CD4-positive, alpha-beta T cell treated with Interferon alpha-2 for 1 hour (primary cell): ENCODE measurements at places on chromosomes 12 and 14.

GRCh38 chr12:400828-401227, 616 bp upstream of the CCDC77 start:
- DNase-seq = no peak

DNA sequence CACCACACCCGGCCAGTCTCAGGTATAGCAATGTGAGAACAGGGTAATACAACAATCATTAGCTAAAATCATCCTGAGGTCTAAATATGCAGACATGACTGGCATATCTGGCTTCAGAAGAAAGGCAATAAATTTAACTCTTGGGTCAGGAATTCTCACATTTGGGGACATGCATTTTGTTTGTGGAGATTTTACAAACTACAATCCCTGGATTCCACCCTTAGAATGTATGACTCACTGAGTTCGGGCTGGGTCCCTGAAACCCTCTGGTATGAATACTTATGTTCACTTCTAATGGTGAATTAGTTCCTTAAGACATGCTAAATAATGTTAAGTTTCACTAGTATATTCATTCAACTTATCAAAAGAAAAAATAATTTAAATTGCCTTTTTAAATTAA, 98.9 kb upstream of the HMGA2 start:
- DNase-seq = no peak

DNA sequence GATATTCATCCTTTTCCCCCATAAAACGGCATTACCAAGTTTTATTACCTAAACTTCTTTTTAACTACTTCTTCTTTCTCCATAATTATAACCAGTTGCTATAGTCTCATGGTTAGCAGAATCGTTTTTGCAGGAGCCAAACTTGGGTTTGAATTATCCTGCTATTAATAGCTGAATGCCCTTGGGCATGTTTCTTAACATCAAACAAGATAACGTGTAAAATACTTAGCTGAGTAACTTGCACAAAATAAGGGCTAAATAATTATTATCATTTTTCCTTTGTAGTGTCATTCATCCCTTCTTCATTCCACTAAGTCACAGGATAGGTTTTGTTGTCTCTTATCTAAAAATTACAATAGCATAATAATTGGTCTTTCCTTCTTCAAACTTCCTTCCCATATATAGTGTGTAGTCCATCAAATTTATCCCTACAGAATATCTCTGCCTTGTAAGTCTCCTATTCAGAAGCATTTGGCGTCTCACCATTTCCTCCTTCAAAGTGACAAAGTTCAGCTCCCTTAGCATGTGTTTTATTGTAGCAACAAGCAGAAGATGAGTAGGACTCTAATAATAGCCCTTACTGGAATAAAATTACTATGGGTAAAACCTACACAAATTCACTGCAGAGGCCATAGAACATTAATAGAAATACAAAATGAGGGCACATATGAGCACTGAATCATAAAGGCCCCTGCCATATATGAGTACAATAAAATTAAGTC, 63.8 kb downstream of the FAR2 start:
- no peak for DNase-seq

DNA sequence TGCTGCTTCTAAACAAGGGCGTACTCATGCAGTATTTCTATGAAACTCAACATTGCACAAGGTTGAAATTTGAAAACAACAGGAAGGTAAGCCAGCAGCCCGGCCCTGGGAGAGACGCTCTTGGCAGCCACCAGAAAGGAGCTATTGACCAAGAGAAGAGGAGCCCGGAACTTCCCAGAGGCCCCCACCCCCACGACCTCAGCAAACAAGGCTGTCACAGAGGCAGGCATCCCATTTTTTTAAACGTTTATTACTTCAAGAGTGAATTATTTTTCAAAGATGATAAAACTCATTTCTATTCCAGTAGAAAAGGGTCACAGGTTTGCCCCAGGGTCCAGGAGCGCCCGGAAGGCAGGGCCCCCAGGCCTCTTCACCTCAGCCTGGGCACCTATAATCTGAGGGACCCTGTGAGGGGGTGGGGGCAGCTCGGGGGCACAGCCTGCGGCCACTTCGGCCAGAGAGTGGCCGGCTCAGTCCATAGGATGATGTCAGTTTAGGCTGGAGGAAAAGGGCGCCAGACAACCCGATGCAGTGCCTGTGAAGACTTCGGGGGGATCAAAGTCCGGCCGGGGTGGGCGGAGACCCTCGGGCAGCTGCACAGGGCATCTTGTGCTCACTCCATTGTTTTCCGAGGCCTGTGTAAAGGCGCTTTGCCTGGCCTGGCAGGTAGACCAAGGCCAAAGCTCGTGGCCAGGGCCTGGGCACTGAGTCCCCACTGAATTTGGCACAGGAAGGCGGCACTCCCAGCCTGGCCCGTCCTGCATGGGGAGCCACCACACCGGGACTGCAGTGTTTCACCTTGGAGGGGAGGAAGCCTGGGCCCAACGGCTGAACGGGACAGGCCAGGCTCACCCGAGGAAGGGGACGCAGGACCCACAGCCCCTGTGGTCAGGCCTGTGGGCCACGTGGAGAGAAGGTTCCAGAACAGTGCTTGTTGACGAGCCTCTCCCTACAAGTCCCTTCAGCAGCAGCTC, 86.0 kb downstream of the SCARB1 start:
- DNase-seq = no peak

DNA sequence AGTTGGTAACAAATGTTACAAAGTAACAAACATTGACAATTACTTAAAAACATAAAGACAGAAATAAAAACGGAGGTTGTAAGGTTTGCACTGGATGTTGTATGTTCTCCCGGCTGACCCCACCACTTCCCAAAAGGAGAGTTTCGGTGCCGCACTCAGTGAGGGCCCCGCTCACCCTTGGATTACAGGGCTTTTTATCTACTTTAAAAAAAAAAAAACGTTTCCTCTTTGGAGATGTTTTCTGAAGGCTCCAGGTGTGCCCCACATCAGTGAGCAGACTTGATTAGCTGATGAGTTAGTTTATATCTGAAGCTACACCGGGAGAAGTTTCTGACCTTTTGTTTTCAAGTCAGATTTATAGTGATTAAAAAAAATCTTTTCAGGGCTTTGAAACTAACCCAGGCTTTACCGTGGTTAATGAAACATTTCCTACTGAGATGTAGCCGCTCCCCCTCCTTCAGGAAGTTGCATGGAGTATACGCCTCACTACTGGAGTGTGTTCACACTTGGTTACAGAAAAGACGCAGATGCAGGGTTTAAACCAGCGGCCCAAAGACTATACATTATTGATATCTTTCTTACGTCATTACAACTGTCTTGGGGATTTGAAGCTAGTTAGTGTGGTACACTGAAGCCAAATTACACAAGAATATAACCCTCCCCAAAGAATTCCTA, 38.0 kb upstream of the BCL7A start:
- no peak for DNase-seq

GRCh38 chr14:26332966-26333365, 264.9 kb downstream of the NOVA1 start:
- no peak for DNase-seq

DNA sequence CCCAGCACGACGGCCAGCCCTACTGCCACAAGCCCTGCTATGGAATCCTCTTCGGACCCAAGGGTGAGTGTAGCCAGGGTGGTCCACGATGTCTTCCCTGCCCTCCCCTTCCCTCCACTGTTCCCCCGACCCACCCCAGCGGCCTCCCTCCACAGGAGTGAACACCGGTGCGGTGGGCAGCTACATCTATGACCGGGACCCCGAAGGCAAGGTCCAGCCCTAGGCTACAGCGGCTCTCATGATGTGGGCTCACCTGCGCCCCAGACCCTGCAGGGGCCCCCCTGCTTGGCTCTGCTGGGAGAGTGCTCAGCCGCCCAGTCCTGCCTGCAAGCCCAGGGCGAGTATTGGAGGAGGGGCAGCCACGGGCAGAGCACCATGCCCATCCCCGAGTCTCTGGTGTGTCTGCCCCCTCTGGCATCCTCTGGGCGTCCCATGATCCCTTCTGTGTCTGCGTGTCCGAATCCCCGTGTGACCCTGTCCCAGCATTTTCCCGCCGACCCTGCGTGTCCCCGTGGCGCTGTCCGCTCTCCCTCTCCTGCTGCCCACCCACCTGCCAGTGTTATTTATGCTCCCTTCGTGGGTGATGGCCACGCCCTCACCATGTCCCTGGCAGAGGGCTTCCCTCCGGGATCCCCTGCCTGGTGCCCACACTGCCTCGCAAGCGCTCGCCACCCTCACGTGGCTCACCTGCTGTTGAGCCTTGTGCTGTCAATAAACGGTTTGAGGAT, 5.0 kb downstream of the CRIP2 start:
- DNase-seq = no peak

DNA sequence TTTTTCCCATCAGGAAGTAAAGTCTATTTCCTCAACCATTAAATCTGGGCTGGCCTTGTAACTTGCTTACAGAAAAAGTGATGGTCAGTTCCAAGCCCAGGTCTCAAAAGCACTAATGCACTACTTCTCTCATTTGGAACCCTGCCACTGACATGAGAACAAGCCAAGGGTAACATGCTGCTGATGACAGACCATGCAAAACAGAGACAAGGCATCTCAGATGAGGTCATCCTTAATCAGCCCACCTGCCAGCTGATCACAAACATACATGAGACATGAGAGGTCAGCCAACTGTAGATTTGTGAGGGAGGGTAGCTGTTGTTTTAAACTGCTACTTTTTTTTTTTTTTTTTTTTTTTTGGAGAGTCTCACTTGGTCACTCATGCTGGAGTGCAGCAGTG, 16.2 kb downstream of the TWF1 start:
- DNase-seq = no peak

- DNase-seq = peak; percentile 2
Observed at GRCh38 chr14:59699442-59699841, 122.8 kb upstream of the CCDC175 start.

DNA sequence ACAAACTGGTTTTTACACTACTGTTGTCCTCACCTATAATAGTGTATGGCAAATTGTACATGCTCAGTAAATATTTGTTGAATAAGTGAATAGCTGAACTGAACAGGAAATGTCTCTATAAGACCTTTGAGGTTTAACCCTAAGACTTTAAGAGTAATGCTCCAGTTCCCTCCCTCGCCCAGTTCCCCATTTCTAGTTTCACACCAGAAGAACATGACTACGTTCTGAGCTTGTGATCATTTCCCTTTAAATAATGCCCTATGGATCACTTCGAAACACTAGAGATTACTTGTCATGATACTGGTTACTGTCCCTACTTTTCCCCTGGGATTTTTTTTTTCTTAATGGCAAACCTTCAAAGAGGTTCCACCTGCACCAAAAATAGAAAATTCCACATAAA, 69.3 kb downstream of the PRKD1 start:
- no peak for DNase-seq

DNA sequence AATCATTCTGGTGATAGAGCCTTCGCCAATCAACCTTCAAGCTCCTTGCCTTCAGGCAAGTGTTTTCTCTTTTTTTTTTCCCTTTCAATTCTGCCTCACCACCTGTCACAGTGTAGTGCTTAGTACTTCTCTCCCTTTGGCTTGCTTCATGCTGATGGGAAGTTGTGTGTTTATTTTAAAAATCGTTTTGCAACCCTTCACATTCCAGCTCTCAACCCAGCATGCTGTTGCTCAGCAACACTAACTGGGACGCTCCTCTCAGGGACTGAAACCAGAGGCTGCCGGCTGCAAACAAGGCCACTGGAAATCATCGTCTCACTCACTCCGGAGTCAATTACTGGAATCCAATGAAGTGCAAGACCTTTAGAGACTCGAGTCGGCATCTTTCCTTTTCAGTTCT, 342.7 kb downstream of the PRKD1 start:
- DNase-seq = no peak

DNA sequence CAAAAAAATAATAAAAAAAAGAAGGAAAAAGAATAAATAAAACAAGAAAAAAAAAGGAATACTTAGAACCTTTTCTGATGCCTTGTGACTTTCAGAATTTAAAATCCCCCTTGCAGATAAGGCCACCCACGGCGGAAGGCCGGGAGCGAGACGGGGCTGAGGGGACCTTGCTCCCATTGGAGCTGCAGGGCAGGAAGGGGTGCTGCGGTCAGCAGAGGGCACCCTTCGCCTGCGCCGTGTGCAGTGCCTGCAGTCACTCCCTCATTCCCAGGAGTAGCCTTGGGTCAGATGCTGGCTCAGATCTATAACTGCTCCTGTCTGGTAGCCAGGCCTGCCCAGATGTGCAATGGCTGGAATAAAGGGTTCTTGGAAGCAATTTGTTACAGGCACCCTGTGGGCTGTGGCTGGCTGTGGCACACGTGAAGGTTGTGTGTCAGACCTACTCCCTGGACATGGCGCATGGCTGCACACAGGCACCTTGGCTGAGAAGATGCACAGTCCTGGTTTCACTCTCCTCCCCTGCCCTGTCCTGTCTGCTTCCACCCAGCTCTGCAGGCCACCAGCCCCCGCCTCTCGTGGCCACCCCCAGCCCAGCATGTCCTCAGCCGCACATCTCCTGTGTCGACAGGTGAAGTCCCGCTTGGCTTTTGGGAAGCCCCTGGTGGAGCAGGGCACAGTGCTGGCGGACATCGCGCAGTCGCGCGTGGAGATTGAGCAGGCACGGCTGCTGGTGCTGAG, 13.4 kb upstream of the ALDH2 start:
- peak; percentile 12 for DNase-seq

DNA sequence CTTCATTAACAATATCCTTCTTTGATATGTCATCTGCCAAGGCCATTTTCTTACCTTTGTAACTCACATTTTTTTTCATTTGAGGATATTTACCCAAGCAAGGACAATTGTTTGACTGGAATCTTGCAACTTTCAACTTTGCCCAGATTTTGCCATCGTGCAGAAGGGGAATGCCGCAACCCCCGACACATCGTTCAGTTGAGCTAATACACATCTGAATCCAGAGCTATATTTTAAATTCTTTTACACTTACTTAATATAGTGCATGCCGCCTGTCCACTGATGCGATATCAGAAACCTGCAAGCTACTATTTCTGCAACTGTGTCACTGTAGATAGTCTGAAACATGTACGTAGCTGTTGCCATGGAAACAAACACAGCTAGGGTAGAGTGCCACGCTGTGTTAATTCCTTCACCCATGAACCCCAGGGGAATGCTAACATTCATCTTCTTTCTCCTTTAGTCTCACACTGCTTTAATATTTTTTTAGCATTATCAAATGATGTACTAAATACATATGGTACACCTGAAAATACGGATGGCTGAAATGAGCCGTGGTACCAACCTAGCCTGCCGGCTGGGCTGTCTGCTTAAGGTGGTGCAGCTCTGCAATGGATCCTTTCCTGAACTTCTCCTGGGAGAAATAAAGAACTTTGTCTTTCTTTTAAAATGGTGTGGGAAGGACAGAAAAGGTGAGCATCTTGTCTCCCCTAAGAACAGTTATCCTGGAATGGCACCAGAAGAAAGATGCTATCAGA, 77.0 kb upstream of the FOXN3 start:
- no peak for DNase-seq

DNA sequence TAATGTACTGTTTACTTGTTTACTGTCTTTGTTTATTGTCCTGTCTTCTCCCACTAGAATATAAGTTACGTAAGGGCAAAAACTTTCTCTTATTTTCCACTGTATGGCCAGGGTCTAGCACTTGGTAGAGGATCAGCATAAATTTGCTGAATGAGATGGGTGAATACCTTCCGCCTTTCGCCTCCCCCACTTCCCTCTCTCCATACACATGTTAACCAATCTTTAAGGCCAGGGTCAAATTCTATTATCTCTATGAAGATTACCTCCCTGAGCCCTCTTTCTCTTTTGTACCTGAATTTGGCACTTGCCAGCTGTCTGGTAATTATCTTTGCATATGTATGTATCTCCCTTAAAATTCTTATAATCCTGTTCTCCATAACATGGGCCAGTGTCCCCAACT, 4.9 kb downstream of the DUSP16 start:
- no peak for DNase-seq

GRCh38 chr14:35257809-35258208, 34.4 kb upstream of the PSMA6 start:
- no peak for DNase-seq

GRCh38 chr14:67260965-67261364, 19.7 kb downstream of the PALS1 start:
- DNase-seq = no peak

GRCh38 chr12:111942557-111942956, 70.4 kb downstream of the TMEM116 start:
- no peak for DNase-seq
